GM19239 (cell line): ENCODE measurements at places on chromosomes 3 and 15.

- no peak for DNase-seq
Observed at GRCh38 chr3:127208483-127209100, 15.7 kb downstream of the PRR23E start.

GRCh38 chr15:36365963-36366362 lies 213.5 kb upstream of the CDIN1 start:
- DNase-seq: no peak

GRCh38 chr3:86234506-86235254 lies 756.3 kb downstream of the VGLL3 start:
- no peak for DNase-seq

DNA sequence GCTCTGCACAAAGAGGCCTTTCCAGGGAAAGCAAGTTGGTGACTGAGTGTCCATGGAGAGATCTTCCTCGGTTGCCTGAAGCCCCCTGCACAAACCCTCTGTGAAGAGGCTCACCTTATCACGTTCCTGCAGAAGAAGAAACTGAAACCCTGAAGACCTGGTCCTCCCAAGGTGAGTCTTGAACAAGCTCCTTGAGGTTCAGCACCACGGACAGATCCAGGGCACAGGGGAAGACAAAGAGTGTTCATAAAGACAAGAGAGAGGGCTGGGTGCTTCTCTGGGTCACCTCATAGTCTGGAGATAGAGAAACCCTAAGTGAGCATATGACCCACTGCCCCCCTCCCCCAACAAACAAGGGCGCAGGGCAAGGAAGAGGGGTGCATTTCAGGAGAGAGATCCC lies 21.7 kb upstream of the TBC1D21 start:
- peak; percentile 35 for DNase-seq

GRCh38 chr15:83219026-83219425 lies 11.4 kb upstream of the HDGFL3 start:
- no peak for DNase-seq

DNA sequence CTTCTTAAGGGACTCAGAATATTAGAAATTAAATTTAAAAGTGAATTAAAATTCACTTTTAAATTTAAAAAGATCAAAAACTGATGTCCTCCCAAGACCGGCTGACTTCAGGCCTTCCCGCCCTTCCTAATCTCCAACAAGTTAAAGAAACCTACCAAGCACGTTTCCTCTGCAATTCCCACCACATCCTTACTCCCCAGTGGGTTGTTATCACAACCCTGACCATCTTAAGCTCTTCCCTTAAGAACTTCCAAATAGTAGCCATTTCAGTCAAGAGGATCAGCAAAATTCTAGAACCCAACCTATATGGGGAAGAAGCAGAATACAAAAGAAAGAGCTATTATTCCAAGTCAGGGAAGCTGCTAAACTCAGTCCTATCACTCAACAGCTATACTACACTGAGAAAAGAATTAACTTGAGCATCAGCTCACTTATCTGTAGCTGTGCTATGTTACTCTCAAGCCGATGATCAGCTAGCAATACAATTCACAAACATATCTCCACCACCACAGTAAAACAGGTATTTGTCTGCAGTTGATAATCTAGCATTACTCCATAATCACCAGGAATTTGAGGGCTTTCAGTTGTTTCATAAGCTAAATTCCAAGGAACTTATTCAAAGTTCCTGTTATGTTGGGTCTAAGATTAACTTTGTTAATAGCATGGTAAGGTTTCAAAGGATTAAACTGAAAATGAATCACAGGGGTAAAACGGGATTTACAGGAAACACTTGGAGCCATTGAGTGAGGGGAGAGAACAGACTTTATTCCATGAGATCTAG lies 14.3 kb downstream of the ABCC5 start:
- DNase-seq: no peak

- DNase-seq: no peak
Observed at GRCh38 chr3:151871639-151872468, 1.6 kb upstream of the SUCNR1 start.

GRCh38 chr3:141421639-141422319 lies 53.5 kb downstream of the ZBTB38 start:
- no peak for DNase-seq

GRCh38 chr3:106560451-106560966 lies 691.7 kb upstream of the CBLB start:
- no peak for DNase-seq

- no peak for DNase-seq
Observed at GRCh38 chr15:96411056-96412031, 80.8 kb downstream of the NR2F2 start.

GRCh38 chr3:195137638-195138588 lies 133.0 kb downstream of the XXYLT1 start:
- DNase-seq: no peak

DNA sequence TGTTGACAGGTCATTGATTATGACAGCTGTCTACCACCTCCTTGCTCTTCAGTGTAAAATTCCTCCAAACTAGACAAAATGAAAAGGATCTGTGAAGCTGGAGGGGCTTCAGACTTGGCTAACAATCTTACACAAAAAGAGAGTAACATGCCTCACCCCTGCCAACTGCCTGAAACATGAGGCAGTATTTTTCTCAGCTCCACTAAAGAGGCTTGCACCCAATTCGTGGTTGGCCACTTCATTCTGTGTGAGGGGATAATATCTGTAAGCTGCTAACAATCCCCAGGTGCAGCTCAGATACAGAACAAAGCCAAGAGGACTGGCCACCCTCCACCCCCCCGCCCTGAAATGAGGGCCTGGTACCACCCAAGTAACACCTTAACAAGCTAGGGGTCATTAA lies 2.8 kb downstream of the MB21D2 start:
- DNase-seq: no peak

DNA sequence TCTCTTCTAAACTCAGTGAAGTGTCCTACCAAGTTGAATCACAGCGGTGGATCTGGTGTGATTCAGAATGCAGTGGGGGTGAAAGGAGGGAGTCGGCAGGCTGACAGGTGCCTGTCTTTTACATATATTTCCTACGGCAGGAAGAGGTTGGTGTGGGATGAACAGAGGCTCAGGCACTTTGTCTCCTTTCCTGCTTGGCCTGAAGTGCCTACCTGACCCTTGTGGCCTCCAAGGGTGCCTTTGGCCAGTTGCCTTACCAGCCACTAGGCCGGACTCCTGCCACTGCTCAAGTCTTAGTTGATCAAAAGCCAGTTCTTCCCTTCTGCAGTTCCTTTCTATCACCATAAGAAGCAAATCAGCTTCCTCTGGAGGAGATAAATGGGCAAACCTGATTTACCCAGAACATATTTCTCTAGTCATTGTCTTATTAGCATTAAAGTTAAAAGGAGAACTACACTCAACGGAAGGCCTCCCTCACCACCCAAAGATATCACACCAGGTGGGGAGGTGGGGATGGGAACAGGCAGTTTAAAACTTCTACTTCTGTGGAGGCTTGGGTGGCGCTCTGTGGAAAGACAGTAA lies 52.1 kb downstream of the CRTC3 start:
- DNase-seq: no peak

DNA sequence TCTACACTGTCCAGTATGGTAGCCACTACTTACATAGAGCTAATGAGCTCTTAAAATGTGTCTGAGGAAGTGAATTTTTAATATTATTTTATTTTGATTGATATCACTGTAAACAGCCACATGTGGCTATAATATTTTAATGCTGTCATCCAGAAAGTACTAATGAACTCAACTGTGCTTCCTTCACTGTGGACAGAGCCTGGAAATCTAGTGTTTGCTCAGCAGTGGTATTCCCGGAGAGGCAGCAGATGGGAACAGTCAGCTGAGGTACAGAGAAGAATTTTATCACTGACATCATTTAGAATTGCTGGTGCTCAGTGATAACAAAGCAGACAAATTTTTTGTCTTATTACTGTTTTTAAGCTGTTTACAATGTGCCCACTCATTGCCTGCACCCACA lies 68.7 kb upstream of the ACP3 start:
- DNase-seq: no peak

- DNase-seq: no peak
Observed at GRCh38 chr3:147521646-147522045, 112.5 kb downstream of the ZIC1 start.

DNA sequence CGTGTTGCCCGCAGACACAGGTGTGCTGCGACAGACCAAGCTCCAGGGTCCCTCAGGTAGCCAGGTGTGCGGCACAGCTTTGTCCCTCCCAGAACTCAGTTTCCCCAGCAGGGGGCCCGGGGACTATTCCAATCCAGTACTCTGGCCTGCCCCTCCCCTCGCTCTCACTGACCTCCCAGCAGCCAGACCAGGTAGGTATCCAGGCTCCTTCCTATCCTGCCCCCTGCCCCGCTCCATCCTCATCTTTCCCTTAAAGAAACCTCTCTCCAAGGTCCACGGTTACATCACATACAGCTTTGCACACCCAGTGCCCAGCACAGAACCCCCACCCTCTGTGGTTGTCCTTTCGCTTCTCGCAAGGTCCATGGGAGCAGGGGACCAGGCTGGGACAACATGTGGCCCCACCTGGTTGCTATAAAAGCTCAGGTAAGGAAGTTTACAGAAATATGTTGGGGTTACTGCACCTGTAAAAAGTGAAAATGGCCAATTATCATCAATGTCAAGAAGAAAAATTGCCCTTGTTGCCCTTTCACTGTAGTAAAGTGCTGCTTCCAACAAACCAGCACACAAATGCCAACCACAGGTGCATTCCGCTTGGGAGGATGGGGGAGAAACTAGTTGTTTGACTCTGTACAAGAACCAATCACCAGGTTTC lies 7.3 kb upstream of the CYP11A1 start:
- no peak for DNase-seq

DNA sequence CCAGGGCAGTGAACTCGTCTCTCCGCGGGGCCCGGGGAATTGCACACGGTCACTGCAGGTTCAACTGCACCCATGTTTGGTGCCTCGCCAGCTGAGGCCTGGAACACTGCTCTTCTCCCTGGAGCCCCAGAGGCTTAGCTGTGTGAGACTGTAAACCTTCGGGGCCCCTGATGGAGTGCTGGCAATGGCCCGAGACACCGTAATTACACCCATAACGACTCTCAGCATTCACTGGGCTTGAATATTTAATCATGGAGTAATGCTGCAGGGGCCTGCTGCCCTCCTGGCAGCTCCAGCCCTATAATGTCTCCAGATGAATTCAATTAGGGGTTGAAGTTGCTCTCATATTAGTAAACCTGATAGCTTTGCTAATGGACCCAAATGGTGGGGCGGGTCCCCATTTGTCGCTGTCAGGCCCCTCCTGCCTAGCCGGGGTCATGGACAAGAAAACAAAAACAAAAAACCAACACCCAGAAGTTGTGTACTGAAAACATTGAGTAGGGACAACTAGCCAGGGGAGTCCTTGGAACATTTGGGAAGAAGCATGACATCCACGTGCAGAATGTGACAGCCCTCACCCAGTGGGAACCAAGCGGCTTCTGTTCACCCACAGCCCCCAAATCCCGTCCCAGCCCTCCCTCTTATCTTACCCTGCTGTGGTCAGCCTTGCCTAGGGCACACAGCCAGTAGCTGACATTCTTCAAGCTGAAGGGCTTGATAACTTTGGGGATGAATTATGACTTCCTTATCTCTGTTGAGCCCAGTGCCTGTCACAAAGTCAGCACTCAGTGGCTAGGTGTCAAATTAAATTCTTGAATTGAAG lies 74.3 kb upstream of the SCN5A start:
- DNase-seq: no peak

- DNase-seq: no peak
Observed at GRCh38 chr3:37963016-37963415, 27.6 kb upstream of the VILL start.

- peak; percentile 4 for DNase-seq
Observed at GRCh38 chr3:160400702-160401150, 1.3 kb downstream of the SMC4 start.

- no peak for DNase-seq
Observed at GRCh38 chr15:70060214-70060992, 37.3 kb downstream of the TLE3 start.

GRCh38 chr15:76575274-76575673 lies 238.7 kb downstream of the ISL2 start:
- DNase-seq: peak; percentile 13

- no peak for DNase-seq
Observed at GRCh38 chr3:51706788-51707731, at the start of gene GRM2. TSS of gene GRM2 (plus strand) at chr3:51707068. CDS start at chr3:51708984, 1,916 bp downstream.

DNA sequence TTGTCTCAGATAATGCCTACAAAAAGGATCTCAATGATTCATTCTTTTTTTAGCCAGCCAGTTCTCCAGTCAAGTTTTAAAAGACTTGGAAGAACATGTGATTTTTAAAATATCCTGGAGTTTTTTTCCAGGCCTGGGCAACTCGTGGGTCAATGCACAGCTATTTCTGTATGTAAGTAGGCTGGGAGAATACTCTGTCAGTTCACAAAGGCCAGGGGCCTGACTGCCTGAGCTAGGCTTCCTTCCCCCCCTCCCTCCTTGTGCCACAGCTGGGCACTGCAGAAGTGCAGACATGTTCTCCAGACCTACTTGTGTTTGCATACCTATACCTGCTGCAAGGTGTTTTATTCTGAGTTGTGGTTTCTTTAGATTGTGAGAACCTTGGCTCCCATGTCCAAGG lies 43.7 kb downstream of the CTDSPL start:
- no peak for DNase-seq

DNA sequence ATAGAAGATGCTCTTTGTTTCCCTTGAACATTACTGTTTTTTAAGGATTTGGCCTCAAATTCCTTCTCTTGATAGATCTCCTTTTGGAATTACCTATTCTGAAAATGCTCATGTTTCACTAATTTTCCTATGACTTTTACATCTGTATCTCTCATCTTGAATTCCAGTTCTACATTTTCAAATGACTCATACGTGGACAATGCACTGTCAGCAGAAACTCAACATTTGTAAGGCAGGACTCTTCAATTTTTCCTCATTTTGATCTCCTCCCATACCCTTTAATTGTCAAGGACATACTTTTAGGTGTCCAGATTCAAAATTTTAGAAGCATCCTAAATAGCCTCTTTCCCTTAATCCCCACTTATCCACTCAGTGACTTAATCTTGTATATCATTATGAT lies 341.0 kb upstream of the RASGRP1 start:
- no peak for DNase-seq

DNA sequence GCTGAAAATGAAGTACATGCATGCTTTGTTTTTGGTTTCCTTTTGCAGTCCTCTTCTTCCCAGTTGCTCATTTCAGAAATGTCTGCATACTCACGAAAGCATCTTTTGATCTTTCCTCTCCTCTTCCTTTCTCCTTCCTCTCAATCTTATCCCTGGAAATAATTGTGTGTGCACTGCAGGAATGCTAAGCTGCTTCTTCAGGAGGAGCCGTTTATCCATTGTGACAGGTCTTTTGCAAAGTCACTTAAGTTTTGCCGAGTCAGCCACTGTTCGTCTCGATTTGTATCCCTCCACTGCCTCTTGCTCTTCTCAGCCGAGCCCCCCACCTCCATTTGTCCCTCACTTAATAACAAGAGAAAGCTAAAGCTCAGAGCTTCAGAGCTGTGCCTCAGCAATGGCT lies 597.6 kb downstream of the AGBL1 start:
- DNase-seq: no peak

GRCh38 chr3:27623085-27623753 lies 98.9 kb downstream of the EOMES start:
- no peak for DNase-seq

GRCh38 chr3:150840802-150841515 lies 64.3 kb downstream of the MINDY4B start:
- DNase-seq: no peak

DNA sequence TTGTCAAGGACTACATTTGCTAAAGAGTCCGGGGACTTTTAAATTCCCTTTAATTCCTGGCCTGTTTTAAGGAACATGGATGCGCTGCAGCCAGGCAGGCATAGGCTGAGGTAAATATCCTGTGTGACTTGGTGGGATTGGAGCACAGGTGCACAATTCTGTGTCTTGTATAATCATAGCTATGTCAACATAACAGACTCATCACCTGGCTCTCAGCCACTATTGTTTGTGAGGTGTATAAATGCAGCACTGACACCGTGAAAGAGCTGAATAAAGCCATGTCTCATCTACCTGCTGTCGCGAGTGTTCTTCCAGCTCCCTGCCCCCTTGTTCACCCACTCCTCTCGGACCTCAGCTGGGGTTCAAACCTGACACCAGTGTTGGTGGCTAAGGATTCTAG lies 109.7 kb downstream of the MFSD1 start:
- no peak for DNase-seq
